ENCODE measurements at places on chromosomes 7 and 10. TPM values are rescaled to one million over a fixed set of nuclear protein-coding genes. Genes with fewer than 3 reads are reported as not detected.
A peak's percentile ranks its signal among the peaks of the same experiment; 100 is the strongest.

DNA sequence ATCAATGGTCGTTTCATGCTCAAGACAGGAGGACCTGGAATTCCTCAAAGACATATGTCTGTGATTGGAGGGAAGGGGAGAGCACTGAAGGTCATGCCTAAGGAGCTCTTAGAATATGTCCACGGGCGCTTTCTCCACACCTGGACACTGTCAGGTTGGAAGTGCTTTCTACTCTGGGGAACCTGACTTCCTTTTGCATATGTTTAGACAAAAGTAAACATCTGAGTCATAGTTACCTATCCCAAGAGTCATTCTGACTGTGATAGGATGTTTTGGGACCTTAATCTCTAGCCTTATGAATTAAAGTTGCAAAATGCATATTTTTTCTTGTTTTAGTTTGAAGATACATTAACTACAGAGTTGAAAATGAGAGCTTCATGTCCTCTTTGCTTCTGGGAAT lies 251.7 kb downstream of the KLF6 start:
- peak; percentile 35 for DNase-seq

- DNase-seq, result no peak
Measured at GRCh38 chr10:91756286-91756685, 41.9 kb upstream of the TNKS2 start.

The GDF10 gene
- not detected for total RNA-seq

- DNase-seq, result no peak
Measured at GRCh38 chr7:48085433-48085791, 3.7 kb upstream of the UPP1 start.

The DNAH11 gene
- 0.06 TPM for total RNA-seq

GRCh38 chr7:156334636-156335035 lies 305.9 kb upstream of the RNF32 start:
- DNase-seq, result peak; percentile 6

Data from Caki2 (cell line).